ENCODE measurements at places on chromosomes 5 and 9.

DNA sequence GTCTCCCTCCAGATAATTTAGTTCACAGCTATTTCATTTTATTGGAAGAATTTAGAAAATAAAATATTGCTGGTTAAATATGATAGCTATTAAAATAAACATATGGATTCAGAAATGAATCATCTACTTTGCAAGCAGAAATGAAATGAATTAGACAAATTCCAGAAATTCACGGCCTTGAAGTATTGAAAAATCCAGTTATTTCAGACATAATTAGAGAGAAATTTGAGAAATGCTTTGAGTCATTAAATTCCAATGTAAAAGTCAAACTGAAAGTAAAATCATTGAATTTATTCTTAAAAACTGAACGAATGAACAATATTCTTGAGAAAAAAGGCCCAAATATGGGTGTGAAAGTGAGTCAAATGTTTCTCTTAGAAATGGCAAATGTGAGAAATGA is 632.6 kb upstream of the EDIL3 start:
- no peak for DNase-seq

GRCh38 chr9:89958086-89958485 is 353.3 kb downstream of the GADD45G start:
- no peak for DNase-seq

DNA sequence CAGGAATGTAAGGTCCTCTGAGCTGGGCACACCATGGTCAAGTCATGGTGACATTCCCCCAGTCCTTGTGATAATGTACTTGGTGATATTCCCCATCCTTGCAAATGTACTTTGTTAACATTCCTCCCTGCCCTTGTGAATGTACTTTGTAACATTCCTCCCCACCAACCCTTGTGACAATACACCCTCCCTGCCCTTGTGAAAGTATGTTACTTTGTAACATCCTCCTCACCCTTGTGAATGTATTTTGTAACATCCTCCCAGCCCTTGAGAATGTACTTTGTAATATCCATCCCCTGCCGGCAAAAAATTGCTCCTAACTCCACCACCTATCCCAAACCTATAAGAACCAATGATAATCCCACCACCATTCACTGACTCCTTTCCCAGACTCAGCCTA is 53.3 kb downstream of the RAPGEF6 start:
- no peak for DNase-seq

DNA sequence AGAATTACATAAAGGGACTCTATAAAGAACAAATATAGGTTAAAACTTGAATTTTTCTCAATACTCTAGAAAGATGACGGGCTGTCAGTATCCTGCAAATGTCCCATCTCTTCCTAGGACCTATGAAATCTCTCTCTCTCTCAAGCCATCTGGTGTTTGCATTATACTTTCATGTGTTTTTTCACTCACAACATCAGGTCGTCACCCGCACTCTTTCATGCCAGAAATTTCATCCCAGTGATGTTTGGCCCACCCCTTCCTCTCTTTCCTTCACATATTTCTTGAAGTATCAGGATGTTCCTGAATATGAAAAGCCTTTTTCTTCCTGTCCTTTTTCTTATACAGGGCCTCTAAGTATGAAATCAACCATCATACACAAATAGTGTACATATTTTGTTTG is 63.3 kb upstream of the GAS1 start:
- no peak for DNase-seq
